ENCODE measurements at places on chromosomes 2 and 18.

DNA sequence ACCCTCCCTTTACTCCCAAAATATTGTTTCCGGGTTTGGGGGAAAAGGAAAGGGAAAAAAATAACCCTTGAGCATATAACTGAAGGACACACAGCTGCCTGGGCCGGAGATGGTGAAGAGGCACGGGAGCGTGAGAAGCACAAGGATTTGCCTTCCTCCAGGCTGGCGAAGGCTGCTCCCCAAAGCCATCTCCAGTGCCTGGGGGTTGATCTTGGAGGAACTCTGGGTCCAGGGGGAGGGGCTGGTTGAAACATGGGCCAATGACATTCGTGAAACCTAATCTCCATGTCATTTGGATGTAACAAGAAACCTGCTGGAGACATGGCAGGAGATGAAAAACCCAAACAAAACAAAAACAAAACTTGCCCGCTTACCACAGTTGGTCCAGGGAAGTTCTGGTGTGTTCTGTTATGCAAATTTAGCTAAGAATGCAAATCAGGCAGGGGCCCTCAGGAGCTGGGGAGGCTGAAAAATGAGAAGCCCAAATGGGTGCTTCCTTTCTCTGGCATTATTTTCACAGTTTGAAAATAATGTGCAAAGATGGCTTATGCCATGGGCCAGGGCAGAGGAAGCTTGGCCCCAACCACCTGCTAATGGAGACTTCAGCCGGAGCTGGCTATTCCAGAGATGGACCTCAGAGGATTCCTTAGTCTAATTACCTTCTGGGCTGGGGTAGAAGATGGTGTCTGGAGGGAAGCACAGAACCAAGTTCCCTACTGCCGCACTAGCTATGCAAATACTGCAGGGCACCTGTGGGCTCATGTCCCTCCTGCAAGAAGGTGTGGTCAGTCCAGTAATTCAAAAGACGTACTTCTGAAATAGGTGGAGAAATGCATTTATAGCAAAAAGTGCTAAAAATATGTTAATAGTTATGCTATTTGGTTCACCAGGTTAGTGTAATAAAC lies 180.9 kb downstream of the BCL2 start:
- DNase-seq: no peak

- DNase-seq: no peak
These were observed 44.7 kb downstream of the POMC start for GRCh38 chr2:25123682-25124081.

DNA sequence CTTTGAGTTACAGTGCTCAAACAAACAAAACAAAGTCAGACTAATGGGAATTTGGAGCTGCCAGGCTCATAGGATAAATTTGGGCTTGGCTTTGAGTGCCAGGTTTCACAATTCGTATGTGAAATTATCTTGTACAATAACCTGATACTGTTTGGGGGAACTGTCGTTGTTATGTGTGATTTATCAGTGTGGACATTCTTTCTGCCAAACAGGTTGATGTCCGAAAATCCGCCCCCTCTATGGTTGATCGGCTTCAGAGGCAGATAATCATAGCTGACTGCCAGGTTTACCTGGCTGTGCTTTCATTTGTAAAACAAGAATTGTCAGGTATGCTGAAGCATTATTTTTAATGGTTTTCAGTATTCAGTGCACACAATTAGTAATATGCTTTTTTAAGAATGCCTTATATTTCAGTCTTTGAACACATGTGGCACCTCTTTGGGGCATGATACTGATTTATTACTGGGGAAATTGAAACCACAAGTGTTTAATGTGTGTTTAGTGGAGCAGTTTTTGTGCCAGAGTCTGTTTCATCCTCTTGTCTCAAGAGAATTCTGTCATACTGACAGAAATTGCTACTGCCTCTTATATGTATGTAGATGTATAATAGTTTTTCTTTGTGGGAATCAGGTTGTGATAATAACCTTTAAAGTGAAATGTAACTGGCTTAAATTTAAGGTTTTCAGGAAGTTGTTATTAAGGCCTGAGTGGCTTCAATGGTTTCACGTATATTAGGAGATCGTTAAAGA lies 54.6 kb downstream of the TTC39C start:
- no peak for DNase-seq

DNA sequence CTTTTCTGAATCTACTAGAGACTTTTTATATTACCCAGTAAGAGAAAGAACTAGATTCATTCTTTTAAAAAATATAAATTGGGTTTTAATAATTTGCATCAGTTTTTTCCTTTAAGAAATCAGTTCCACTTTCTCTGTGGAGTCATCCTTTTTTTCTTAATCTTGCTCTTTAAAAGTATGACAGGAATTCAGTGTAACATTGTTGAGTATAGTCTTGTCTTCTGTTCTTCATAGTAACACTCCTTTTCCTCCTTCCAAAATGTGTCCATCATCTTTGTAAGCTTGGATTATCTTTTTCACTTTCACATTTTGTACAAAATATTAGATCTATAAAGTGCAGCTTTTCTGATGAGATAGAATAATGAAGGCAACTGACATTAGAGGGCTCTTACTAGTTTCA lies 135.4 kb downstream of the HAUS1 start:
- no peak for DNase-seq

DNA sequence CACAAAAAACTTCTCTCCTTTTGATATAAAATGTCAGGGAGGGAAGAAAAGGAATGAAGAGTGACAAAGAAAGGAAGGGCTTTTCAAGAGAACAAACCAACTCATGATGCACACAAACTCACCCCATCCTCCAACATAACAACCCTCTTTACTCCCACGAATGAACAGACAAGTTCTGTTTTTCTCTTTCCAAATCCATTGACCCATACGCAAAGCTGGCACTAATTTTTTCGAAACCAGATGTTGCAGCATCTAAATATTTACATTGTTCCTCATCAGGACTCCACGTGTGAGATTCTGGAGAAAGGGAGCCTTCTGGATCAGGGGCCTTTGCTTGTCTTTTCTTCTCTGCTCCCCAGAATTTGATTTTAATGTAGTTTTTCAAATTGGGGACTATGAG lies 143.3 kb upstream of the BCL2L11 start:
- DNase-seq: no peak

- no peak for DNase-seq
These were observed 126.3 kb upstream of the TPO start for GRCh38 chr2:1286929-1287328.

DNA sequence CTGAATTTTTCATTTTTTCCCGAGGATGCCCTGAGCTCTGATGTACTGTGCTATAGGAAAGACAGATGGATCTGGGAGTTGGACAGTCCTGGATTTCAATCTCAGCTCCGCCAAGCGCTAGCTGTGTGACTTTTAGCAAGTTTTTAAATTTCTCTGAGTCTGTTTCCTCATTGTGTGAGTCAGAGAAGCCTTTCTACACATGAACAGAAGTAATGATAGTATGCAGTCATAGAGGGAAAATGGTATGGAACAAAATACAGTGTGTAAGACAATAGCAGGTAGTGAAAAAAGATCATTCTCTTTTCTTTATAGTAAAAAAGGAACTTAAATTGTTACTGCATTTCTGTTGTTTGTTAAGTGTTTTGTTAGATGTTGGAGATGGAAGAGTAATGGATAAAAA lies 52.4 kb upstream of the PPM1B start:
- no peak for DNase-seq

GRCh38 chr18:33152376-33152775 lies 288.1 kb downstream of the CCDC178 start:
- no peak for DNase-seq

- DNase-seq: peak; percentile 17
These were observed at the start of gene POU3F3 for GRCh38 chr2:104853534-104854497. Gene POU3F3, plus strand, starts transcription at chr2:104854115. Its CDS starts 1,396 bp downstream, at chr2:104855511.

DNA sequence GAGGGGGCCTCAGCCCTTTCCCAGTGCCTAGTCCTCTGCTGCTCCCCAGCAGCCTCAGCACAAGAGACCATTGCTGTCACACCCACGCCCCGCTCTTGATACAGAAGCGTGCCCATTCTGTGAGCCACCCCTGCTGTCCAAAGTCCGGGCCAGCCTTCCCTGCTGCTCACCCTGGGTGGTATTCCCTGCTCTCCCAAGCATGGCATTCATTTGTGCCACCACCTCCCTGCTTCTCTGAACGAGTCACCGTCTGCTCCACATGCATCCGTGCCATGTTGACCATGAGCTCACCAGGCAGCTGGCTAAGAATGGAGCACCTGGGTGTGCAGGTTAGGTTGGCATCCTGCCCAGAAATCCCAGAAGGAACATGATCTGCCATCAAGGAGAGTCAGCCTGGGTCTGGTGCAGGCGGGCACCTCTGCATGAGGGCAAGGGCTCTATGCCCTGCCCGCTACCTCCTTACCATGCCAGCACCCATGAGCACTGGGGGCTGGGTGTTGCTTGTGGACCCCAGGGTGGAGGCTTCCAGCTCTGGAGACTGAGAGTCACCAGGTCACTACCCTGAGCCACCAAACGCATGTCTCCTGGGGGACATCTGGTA lies 63.0 kb downstream of the TWIST2 start:
- no peak for DNase-seq

GRCh38 chr2:31294196-31294595 lies 60.2 kb downstream of the EHD3 start:
- DNase-seq: no peak

DNA sequence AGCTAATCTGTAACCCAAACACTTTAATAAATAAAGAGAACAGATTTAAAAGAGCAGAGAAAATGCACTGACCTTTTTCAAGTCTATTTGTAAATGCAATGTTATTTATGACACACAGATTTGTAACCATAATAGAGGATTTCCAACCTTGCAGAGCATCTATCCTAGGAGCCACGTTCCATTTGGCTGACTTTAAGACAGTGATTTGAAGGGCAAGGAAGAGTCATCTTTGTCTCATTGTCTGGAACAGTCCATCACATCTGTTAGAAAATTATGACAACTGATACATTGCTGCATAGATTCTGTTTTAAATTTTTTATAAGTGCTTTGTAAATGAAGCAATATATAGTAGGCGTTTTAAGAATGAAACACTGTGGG lies 90.8 kb upstream of the L3MBTL4 start:
- DNase-seq: no peak

GRCh38 chr2:19675856-19676460 lies 225.8 kb downstream of the TTC32 start:
- DNase-seq: no peak

DNA sequence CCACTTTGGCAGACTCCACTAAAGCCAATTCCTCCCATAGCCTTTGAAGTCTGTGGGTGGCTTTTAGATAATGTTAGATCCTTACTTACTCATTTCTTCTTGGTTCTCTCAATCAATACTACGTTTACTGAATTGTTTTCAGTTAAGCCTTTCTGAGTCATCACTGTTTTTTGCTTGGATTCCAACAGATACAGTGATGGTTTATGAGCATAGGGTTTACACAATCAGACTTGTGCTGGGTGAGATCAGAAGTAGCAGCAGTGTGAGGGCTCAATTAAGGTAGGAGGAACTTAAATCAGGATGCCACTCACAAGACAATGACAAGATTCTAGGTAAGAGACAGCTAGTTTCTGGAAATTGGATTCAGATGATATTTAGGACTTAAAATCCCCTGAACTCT lies 297.7 kb upstream of the DOK6 start:
- DNase-seq: no peak

GRCh38 chr18:9661564-9661963 lies 46.5 kb upstream of the RAB31 start:
- no peak for DNase-seq

DNA sequence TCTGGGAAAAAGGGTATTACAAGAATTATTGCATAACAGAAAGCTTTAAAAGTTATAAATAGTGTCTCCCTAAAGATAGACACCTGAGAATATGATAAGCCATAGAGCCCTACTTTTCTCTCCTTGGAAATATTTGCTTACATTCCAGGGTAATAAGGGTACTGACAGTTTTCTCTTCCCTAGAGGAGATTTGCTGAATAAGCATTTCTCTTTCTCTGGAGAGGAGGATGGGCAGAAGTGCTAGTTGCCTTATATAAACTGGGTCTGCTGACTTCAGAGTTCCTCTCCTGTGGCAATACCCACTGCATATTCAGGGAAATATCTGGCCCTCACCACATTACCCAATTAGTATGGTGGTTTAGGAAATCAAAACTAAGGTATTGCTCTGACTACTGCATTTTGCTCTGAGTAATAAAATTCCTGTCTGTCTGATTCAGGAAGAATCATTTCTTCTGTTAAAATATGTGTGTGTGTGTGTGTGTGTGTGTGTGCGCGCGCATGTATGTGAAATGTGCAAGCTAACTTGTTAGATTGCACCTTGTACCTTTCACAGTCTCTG lies 1391.3 kb downstream of the DSC3 start:
- DNase-seq: no peak

- no peak for DNase-seq
These were observed 184.8 kb downstream of the DIS3L2 start for GRCh38 chr2:232146294-232146693.

- DNase-seq: no peak
These were observed 21.2 kb downstream of the PRELID3A start for GRCh38 chr18:12428923-12429322.

DNA sequence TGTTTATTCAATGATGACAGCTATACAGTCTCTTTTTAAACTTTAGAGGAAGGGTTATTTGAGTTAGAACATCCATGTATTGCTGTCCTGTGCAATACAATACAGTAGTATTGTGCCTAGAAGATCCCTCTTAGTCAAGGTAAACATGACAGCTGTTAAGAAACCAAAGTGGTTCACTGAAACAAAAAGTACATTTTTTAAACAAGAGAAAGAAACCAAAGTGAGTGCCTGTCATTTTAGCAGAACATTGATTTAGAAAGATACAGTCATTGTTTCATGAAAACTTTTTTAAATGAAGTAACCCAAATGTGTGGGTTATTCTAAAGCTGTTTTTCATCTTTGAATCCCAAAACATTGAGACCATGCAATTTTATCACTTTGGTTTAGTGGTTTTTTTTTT lies 15.5 kb downstream of the ITPRID2 start:
- no peak for DNase-seq

- DNase-seq: no peak
These were observed 5.7 kb downstream of the MCFD2 start for GRCh38 chr2:46909771-46910419.

- DNase-seq: no peak
These were observed 15.2 kb downstream of the NFATC1 start for GRCh38 chr18:79410731-79411613.

DNA sequence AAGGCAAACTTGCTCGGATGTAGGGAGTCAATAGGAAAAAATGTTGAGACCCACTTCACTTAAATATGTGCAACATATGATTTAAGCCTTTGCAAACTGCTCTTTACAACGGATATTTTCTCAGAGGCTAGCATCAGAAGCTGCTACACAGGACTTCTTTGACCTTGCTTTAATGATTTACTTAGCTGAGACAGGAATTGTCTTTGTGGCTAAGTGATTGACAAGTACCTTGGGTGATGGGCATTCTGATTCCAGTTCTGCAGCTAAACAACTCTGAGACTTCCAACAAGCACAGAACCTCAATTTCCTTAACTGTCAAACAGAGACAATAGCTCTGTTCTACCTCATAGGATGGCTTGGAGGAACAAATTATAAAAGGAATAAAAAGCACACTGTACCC lies 150.2 kb downstream of the NCKAP5 start:
- DNase-seq: no peak

GRCh38 chr18:11995445-11996189 lies 14.3 kb downstream of the IMPA2 start:
- DNase-seq: peak; percentile 26

DNA sequence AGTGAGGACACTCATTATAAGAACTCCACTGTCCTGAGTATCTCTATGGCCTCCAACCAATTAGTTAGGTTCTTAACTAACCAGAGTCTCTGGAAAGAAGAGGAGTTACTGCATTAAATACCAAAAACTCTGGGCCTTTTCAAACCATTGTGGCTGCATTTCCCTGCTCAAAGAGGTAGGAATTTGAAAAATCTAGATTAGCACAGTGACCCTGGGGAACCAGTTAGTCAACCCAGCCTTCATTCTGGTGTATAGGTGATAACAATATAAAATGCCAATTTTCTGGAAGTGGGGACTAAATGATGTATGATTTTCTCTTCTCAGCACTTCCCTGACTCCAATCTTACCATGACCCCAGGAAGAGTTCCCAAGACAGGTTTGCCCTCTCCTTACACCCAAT lies 287.8 kb upstream of the SETBP1 start:
- DNase-seq: no peak
